Uterus (tissue), 4 donors: ENCODE measurements at places on chromosomes 7 and 10.

DNA sequence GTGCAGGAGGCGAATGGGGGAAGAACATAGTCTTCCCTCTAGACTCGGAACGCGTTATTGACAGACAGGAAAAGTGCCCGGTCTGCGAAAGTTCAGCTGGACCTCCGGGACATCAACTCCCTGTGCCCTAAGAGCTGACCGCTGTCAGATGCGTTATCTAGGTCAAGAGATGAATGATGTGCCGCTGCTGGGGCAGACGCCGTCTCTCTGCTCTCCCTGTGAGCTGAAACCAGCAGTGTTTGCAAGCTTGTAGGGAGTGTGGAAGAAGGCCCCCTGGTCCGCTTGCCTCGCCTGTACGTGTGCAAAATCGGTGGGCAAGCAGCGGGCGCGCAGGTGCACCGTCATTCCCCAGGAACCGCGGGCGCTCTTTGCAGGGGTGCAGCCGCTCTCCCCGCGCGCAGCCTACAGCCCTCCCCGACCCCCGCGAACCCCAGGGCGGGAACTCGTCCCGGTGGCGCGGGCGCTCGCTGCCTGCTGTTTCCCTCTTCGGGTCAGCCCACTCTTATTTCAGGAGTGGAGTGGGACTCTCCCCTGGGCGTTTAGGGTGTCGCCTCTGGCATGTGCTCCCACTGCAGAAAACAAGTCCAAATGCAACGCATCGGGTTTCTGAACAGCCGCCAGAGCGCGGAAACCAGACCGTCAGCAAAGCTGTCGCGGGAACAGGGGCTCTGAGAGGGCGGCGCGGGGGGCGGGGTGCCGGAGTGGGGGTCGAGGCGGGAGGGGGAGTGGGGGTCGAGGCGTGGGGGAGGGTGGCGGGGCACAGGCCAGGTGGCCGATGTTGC, 1.8 kb upstream of the PFKFB3 start:
- peak; percentile 47 for DNase-seq
- H3K36me3 ChIP-seq, result no peaks in the 10 kb centered on the region
- H3K27ac ChIP-seq, result peak overlapping the region; percentile 96

DNA sequence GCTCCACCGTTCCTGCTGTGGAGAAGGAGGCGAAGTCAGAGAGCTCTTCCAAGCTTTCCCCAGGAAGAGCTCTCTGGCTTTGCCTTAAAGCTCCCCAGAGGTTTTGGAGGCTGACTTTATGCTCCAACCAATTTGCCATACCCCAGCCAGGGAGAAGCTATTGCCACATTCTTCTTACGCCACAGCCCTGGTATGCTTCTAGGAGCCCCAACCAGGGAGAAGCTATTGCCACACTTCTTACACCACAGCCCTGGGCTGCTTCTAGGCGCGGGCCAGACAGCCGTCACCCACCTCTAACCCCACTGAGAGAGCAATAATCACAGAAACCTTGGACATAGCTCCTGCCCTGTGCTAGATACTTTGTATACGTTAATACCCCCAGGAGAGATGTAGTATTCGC, 951 bp downstream of the ELOVL3 start:
- H3K27me3 ChIP-seq, result peaks cover 13% of the 10 kb centered on the region
- no peak overlapping the region for H3K4me3 ChIP-seq
- no peaks in the 10 kb centered on the region for H3K4me1 ChIP-seq
- H3K36me3 ChIP-seq, result no peaks in the 10 kb centered on the region
- no peak overlapping the region for H3K27ac ChIP-seq
- no peak for DNase-seq

GRCh38 chr10:122181041-122181732, 89.9 kb upstream of the BTBD16 start:
- no peak for DNase-seq
- H3K27me3 ChIP-seq, result no peaks in the 10 kb centered on the region
- H3K4me3 ChIP-seq, result no peak overlapping the region
- H3K4me1 ChIP-seq, result no peaks in the 10 kb centered on the region

GRCh38 chr7:50142425-50143017, 49.5 kb upstream of the ZPBP start:
- no peaks in the 10 kb centered on the region for H3K4me1 ChIP-seq
- no peaks in the 10 kb centered on the region for H3K27me3 ChIP-seq
- DNase-seq, result no peak
- no peaks in the 10 kb centered on the region for H3K36me3 ChIP-seq
- no peak overlapping the region for H3K27ac ChIP-seq

DNA sequence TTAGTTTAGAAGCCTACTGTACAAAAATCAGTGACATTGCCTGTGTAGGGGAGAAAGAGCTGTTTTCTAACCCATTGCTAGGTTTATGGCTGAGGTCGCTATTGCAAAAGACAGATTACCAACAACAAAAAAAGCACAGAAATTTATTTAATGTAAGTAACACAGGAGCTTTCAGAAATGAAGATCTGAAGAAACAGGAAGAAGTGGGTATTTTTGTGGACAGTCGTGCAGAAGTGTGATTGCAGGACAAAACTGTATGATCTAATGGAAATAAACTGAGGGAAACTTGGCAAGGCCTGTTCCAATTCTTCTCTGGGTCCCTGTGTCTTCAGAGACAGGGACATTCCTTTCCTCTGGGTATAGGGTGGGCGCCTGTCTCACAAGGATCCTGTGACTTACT, 87.4 kb downstream of the APBB1IP start:
- no peak for DNase-seq
- no peaks in the 10 kb centered on the region for H3K4me1 ChIP-seq
- no peak overlapping the region for H3K4me3 ChIP-seq
- H3K36me3 ChIP-seq, result no peaks in the 10 kb centered on the region

- no peaks in the 10 kb centered on the region for H3K27me3 ChIP-seq
- no peaks in the 10 kb centered on the region for H3K4me1 ChIP-seq
- no peak overlapping the region for H3K27ac ChIP-seq
- no peak overlapping the region for H3K4me3 ChIP-seq
- H3K36me3 ChIP-seq, result no peaks in the 10 kb centered on the region
- DNase-seq, result no peak
Observed at GRCh38 chr7:116261904-116262303, 51.6 kb downstream of the TES start.
